ENCODE measurements at places on chromosomes 7 and 10.

GRCh38 chr10:119373294-119374102, 166.1 kb downstream of the GRK5 start:
- DNase-seq, result no peak

- no peak for DNase-seq
Observed at GRCh38 chr7:54161621-54162020, 380.6 kb upstream of the VSTM2A start.

DNA sequence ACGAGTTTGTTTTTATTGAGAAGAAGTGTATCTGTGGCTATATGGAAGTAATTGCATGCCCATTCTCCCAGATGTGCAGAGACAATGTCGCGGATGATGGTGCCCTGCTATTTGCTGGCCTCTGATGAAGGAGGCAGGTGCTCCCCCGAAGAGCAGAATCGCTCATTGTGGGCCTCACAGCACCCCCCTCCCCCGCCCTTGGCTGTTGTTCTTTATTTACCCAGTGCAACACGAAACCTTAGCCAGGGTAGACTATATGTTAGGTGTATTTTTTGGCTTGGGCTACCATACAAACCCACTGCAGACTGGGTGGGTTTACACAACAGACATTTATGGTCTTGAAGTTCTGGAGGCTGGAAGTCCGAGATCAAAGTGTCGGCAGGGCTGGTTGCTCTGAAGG, 3.4 kb upstream of the ADCY1 start:
- DNase-seq, result no peak

GRCh38 chr7:13880789-13881188, 108.7 kb downstream of the ETV1 start:
- no peak for DNase-seq

DNA sequence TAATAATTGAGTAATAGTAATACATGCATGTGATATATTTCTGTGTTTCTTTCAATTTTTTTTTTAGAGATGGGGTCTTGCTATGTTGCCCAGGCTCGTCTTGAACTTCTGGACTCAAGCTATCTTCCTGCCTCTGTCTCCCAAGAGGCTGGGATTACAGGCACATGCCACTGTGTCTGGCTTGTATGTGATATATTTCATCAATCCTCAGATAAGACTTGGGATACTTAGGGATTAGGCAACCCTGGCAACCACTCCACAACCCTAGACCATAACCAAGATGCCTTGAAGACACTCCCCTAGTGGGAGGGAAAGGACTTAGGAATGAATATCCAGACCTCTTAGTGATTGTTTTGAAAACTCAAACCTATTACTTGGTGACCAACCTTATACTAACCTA, 154.8 kb downstream of the CCDC3 start:
- DNase-seq, result no peak

- no peak for DNase-seq
Observed at GRCh38 chr10:74322141-74322540, 171.1 kb downstream of the ADK start.

- DNase-seq, result no peak
Observed at GRCh38 chr10:22444219-22444788, 99.0 kb downstream of the SPAG6 start.

- no peak for DNase-seq
Observed at GRCh38 chr10:111874576-111874975, 309.0 kb downstream of the GPAM start.

- no peak for DNase-seq
Observed at GRCh38 chr10:76769161-76769560, 868.4 kb downstream of the KCNMA1 start.

DNA sequence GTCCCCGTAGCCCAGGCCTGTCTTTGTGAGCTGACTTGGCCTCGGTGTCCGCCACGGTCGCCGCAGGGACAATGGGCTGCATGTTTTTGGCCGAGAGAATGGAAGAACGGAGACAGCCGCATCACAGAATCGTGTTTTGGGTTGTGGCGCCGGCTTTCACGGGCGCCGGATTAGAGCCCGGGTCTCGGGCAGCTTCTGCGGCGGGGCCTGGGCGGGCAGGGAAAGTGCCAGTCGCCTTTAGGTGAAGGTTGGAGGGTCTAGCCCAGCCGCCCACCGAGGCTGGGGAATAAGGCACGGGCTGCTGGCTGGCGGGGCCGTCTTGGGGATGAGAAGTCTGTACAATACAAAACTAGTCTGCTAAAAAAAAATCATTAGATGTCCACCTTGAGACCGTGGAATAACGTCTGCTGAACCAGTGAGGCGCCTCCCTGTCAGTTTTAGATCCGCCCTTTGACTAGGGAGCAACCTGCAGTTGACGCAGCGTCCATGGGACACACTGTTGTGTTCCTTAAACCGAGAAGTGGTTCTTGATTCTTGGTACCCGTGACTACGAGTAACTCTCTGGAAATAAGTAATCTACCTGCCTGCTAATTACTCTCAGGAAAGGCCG, 577 bp downstream of the DNAJB9 start:
- DNase-seq, result no peak

- no peak for DNase-seq
Observed at GRCh38 chr7:157516311-157516710, 179.5 kb downstream of the DNAJB6 start.

GRCh38 chr7:3592401-3593134, 291.5 kb downstream of the SDK1 start:
- DNase-seq, result peak; percentile 75

GRCh38 chr10:113216102-113216501, 266.1 kb downstream of the TCF7L2 start:
- DNase-seq, result no peak

- no peak for DNase-seq
Observed at GRCh38 chr10:72483471-72483870, 128.8 kb upstream of the DNAJB12 start.

DNA sequence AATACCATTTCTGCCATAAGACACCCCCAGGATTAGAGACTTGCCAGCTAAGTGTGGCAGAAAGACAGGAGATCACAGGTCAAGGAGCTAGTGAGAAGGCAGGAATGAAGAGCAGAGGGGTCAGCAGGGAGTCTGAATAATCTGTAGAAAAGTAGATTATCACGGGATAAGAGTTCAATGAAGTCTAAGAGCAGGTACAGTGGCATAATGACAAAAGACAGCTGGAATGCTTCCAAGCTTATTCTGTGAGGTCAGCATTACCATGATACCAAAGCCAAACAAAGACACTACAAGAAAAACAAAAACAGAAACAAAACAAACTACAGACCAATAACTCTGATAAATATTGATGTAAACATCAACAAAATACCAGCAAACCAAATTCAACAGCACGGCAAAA, 20.8 kb downstream of the PILRA start:
- DNase-seq, result no peak

GRCh38 chr10:95644901-95645300, 11.6 kb downstream of the ALDH18A1 start:
- DNase-seq, result no peak

- peak; percentile 35 for DNase-seq
Observed at GRCh38 chr7:70719125-70719524, 412.8 kb upstream of the GALNT17 start.

DNA sequence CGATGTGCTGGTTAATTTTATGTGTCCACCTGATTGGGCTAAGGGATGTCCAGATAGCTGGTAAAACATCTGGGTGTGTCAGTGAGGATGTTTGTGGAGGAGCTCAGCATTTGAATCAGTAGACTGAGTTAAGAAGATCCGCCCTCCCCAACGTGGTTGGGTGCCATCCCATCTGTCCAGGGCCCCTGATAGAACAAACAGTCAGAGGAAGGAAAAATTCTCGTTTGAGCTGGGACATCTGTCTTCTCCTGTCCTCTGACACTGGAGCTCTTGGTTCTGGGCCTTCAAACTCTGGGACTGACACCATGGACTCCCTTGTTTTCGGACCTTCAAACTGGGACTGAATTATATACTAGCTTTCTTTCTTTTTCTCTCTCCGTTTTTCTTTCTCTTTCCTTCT, 59.6 kb downstream of the CARD11 start:
- DNase-seq, result no peak

GRCh38 chr10:75117995-75118394, 6.5 kb downstream of the SAMD8 start:
- no peak for DNase-seq

DNA sequence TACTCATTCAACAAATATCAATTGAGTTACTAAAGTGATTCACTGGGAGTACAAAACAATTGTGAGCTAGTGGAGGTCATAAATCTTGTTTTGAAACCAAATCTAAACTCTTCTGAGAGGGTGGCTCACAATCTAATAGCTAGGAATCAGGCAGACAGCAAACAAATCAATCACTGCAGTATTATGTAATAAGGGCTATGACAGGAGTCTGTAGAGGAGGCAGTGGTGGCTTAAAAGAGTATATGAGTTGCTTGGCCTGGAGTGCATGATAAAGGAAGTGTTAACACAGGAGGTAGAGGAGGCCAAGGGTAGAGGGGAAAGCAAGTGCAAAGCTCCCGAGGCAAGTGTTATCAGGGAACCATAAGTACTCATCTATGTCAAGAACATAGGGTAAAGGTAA, 16.5 kb downstream of the MYPN start:
- DNase-seq, result no peak

- no peak for DNase-seq
Observed at GRCh38 chr10:125165584-125166573, 5.5 kb upstream of the CTBP2 start.

GRCh38 chr10:33204031-33204430, 130.4 kb downstream of the NRP1 start:
- no peak for DNase-seq

DNA sequence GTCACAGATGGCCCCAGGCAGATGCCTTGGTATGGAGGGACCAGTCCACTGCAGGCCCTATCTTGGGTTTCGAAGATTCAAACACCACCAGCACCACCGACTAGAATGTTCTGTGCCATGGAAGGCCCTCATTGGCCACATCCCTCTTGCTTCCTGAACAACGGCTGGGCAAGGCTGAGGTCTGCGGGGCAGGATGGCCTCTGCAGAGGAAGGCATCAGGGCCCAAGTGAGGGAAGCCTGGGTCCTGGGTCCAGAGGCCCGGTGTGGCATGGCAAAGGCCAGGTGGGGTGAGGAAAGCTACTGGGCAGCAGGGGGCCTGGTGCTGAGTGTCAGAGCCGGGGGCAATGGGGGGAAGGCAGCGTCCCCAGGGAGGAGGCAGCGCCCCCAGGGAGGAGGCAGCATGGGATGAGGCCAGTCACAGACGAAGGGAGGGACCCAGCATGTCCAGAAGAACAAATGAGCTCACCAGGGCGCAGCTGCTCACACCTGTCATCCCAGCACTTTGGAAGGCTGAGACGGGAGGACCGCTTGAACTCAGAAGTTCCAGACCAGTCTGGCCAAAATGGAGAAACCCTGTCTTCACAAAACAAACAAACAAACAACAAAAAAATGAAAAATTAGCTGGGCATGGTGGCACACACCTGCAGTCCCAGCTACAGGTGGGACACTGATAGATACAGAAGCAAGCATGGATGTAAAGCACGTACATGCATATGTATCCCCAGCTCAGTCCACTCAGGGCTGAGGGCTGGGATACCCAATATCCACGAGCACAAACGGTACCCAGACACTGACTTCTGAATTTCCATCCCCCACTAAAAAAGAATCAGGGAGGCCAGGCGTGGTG, 64.4 kb downstream of the PROSER2 start:
- no peak for DNase-seq

DNA sequence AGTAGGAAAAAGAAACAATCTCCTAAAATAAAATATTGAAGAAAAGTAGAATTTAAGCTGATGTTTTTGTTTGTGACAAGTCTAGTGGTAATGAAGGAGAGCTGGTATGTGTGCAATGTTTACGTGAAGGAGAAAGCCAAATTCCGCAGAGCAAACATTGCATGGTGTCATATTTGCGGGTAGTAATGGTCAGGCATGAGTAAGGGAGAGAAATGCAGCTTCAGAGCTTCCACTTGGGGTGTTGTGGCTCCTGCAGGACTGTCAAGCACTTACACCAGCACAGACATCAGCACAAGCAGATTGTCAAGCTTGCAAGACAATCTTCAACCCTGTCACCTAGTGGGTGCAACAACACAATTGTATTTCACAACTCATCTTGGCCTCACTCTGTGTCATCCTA, 136.5 kb upstream of the ETV1 start:
- no peak for DNase-seq

DNA sequence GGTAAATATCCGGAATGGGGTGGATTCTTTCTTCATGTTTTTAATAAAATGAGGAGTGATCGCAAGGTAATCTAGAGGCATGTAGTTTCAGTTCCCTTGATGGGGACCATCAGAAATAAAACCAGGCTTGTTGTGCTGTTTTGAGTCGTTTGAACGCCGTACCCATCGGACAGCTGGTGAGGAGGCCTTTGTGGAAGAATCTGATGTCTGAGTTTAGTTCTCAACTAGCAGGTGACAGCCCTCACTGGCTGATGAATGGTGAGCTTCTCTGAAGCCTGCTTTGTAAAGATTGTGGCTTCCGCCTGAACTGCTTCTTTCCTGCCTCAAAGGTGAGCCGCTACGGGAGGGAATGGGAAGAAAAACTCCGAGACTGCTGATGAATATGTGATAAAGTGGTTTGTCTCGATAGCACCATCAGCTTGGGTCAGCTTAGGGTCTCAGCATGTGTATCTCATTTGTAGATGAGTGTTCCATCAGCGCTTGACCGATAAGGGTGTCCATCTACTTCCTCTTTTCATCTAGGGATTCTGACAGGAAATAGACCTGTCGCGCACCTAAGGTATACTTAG, 977 bp downstream of the TMEM248 start:
- DNase-seq, result no peak

DNA sequence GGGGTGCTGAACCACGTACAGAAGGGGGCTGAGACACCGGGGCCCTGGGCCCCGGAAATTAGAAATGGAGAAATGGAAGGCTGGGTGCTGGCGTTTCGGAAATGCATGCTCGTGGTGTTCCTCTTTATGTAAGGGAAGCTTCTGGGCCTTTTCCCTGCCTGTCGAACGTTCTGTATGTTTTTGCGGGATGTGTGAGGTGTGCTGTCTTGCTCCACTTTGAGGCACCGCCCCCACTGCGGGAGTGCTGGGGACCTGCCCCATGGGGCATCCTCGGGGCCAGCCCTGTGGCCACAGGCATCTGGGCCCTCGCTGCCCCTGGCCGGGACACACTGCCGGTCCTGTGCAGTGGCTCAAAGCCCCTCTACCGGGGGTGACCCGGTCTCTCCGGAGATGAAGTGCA, 1.7 kb upstream of the VENTX start:
- no peak for DNase-seq

DNA sequence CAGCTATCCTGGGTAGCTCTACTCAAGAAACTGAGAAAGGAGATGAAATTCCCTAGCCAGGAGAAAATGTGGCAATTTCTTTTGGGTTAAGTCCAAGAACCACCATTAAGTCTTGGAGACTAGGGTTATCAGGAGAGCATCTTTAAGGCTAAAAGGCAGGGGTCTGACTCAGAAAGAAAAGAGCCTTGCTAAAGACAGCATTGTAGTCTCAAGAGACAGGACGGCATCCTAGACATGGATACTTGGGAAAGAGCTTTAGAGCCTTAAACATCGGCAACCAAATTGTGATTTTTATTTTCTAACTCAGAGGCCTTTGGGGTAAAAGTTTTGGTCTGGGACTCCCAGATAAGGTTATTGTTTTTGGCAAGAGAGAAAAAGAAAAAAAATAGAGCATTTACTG, 83.1 kb downstream of the FAS start:
- DNase-seq, result no peak

- DNase-seq, result no peak
Observed at GRCh38 chr7:38306171-38306570, 32.7 kb upstream of the TARP start.

Data from NCI-H1417 treated with DMSO at 0.1 percent for 48 hours (cell line).